Activated CD4-positive, alpha-beta memory T cell treated with anti-CD3 and anti-CD28 coated beads for 36 hours (primary cell): ENCODE measurements at places on chromosomes 2 and 18. TPM values are rescaled to one million over a fixed set of nuclear protein-coding genes. Genes with fewer than 3 reads are reported as not detected.

The UCN gene
- total RNA-seq: 1.8 TPM

The NPAS2 gene
- total RNA-seq: 1.4 TPM

The GALNT14 gene
- total RNA-seq: 0.43 TPM

The POTEJ gene
- total RNA-seq: not detected

The MYL12B gene
- total RNA-seq: 339 TPM

GRCh38 chr2:178452334-178452733, 1.2 kb downstream of the PJVK start:
- DNase-seq: no peak

DNA sequence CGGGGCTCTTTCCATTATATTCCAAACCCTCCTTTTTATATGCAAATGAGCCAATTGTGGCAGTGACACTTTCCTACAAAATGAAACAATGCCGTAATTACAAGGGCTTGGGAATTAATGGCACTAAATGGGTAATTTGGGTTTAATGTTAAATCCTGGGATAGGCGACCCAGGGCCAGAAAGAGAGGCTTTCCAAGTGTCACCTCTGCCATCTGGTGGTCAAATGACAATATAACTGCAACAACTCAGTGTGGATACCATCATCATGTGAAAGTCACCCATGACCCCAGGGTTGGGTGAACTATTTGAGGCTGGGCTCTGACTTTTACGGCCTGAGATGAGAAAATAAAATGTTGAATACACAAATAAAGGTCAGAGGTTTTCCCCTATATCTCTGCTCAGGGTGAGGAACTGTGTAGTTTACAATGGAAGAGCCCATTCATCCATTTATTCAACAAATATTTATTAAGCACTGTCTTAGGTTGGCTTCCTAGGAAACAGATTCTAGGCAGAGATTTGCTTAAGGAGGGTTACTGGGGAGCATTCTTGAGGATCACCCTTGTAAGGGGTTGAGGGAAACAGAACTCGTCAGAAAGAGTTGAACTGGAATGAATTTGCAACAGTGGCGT, 13.6 kb upstream of the THADA start:
- peak; percentile 39 for DNase-seq

DNA sequence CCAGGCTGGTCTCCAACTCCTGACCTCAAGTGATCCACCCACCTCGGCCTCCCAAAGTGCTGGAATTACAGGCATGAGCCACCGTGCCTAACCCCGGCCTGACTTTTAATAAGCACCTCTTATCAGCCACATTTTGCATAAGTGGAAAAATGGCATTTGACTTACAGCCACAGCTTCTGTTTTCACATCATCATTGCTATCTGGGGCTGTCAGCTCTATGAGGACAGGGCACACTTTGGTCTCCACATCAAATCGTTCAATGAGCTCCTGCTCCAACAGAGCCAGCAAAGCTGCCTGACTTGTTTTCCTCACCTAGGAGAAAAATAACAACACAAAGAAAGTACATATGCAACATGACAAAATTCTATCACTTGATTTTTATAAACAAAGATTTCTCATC, 26.4 kb downstream of the PPP4R1 start:
- no peak for DNase-seq
